ENCODE measurements at places on chromosomes 3 and 15.

DNA sequence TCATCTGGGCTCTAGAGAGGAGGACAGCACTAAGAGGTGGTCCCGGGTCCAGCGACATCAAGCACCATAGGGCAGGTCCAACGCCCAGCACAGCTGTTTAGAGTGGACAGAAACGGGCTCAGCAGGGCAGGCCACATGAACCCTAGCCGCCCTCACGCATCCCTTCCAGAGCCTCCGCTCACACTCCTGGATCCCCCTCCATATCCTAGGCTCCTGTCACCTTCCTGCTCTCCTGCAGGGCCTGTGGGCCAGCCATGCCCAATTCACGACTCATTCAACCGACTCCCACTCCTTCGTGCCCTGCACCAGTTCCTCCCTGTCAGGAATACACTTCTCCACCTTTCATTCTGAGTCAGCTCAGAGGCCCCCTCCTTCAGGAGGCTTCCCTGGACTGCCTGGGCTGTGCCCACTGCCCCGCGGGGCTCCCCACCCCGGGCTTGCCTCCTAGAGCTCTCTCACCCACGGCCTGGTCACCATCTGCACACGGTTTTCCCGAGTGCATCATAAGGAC lies 90.2 kb downstream of the LINGO1 start:
- DNase-seq, result no peak

DNA sequence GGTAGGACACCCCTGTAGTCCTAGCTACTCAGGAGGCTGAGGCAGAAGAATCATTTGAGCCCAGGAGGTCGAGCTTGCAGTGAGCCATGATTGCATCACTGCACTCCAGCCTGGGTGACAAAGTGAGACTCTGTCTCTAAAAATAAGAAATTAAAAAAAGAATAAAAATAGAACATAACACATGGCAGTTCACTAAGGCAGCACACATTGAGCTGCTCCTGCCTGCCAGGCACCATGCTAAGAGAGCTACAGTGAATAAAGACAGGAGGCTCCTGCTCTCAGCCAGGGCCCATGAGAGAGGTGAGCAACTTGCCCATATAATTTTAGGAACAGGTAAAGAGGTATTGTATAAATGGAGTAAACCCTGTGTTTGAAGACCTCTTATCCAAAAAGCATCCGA lies 54.3 kb downstream of the EBLN2 start:
- no peak for DNase-seq

DNA sequence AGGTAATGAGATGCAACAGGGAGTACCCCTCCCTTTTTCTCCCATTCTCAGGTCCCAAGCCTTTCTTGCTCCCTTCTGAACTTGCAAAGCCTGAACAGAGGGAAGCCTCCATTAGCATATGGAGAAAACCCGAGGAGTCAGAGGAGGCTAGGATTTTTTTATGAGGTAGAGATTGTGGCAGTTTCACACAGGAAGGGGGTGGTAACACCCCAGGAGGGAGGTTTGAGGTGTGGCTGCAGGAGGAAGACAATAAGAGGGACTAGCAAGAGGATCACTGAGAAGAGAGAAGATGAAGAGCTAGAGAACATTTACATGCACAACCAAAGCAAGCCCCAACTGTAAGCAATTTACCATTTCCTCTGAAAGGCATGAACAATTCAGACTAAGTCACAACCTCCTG lies 322.7 kb downstream of the SV2B start:
- no peak for DNase-seq

GRCh38 chr3:173257797-173258196 lies 116.8 kb upstream of the SPATA16 start:
- no peak for DNase-seq

GRCh38 chr3:119894195-119894594 lies 112.3 kb downstream of the NR1I2 start:
- DNase-seq, result no peak

DNA sequence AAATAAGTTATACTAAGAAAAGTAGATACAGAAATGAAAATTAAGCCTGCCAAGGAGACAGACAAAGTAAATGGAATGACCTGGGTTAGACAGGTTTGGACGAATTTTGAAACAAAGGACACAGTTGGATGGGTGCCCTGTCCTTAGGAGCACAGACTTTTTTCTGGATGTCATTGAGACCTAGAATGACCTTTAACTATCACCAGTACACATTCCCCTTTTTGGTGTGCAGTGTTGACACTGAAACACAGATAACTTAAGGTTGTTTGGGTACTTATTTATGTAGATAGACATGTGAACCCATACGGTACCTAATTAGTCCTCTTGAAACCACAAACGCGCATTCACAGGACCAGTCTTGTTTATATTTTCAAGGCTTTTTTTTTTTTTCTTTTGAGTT lies 86.7 kb downstream of the PPARG start:
- DNase-seq, result no peak

GRCh38 chr15:71096676-71097075 lies 18.6 kb upstream of the THSD4 start:
- no peak for DNase-seq

GRCh38 chr3:58188173-58188564 lies 22.6 kb downstream of the DNASE1L3 start:
- no peak for DNase-seq

- no peak for DNase-seq
Measured at GRCh38 chr15:24067733-24068501, 380.8 kb upstream of the NDN start.

GRCh38 chr3:40287248-40287647 lies 22.3 kb upstream of the EIF1B start:
- no peak for DNase-seq

DNA sequence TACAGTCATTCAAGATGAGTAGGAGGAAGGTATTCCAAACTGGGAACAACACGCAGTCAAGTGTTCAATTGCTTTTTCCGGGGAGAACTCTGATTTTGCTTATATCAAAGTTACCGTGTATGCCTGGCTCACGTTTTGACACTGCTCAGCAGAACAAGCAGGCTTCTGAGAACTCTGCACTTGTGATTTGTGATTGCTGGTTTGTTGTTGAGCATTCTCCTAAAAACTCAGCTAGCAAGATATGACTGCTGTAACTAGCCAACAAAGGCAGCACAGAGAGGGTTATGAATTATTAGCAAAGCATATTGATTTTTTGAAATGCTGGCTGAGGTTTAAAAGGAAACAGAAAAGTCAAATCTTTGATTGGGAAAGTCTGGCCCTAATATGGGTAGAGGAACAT lies 151.7 kb downstream of the ZPLD1 start:
- DNase-seq, result no peak

- DNase-seq, result no peak
Measured at GRCh38 chr15:69424001-69424400, 9.9 kb downstream of the KIF23 start.

All from AG04450 (cell line).